ENCODE measurements at places on chromosomes 3 and 15.

DNA sequence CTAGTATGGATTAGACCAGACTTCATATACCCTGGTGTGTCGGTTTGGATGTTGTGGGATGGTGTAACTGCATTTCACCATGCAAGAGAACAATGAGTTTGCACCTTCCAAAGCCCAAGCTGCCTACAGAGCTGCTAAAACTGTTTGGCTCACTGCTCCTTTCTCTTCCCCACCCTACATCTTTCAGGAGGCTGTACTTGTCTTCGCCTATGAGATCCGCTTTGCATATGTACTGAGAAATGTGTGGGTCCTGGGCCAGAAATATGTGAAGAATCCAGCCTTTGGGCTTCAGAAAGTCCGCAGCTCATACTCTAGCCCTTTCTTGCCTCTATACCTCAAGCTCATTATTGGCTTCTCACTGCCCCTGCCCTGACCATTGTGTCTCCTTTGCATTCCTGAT lies 1060.0 kb downstream of the NTRK3 start:
- DNase-seq: no peak

- DNase-seq: no peak
Observed at GRCh38 chr3:133246119-133246518, 153.7 kb upstream of the BFSP2 start.

- no peak for DNase-seq
Observed at GRCh38 chr15:81939604-81940440, 106.0 kb downstream of the MEX3B start.

DNA sequence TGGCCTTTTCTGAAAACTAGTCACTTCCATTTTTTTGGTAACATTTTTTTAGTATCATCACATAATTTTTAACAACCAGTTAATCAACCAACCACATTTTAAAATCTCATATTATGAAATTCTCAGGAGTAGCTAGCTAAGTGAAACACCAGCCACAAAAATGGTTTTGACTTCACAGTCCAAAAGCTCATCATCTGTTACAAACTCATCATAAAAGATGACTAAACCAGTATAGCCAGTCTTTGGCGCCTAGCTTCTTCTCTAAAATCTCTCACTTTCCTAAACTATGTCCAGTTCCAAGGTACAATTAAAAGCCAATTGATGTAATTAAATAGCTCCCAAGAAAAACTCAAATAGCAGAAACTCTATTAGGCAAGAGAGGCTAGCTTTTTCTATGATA lies 88.2 kb upstream of the ZNF385D start:
- no peak for DNase-seq

DNA sequence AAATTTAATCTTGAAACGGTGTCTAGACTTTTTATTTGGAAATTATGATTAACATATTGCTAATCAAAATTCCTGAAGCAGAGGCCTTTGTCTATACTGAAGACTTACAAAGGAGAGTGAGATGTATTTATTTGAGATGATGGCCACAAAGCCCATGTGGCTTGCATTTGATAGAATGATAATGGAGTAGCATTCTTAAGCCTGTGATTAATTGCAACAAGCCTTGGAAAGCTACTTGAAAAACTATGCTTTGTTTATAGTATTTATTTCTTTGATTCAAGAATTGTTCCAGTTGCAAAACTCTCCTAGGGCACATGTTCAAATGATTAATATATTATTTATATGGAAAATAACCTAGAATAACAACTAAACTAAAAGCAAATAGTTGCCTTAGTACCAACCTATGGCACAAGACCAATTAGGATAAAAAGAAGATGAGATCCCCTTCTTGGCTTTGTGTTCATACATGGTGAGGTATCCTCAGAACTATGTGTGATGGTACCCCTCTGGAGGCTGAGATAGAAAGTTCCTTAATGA lies 244.1 kb upstream of the TBL1XR1 start:
- no peak for DNase-seq

DNA sequence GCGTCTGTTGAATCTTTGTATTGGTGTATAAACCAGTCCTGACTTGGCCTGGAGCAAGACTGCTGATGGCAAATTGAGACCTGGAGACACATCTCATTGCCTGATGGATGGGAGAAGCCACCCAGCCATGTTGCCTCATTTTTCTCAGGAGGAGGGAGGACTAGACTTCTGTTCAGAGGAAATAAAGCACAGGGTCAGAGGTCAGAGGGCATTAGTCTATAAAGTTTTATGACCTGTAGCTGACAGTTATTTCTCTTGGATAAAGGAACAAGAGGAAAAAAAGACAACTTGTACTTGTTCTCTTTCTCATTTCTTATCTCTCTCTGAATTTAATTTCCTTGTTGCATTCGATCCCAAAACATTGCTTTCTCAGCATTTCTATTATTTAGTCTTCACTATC lies 775.9 kb downstream of the SQOR start:
- no peak for DNase-seq

DNA sequence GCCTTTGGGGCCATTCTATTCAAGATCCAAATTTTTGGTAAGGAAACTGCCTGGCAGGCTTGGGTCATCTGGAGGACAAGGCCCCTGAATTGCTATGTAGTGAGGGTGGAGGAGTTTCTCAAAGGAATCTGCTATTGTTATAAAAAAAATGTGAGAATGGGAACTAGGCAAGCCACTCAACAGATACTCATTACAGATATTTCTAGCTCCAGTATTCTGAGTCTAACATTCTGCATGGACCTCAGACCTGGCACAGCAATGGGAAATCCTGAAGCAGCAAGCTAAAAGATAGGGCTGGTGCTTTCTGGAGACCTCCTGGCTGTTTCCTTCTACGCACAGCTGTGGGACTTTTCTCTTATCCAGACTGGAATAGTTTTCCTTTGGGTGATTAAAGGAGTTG lies 430.7 kb upstream of the RBMS3 start:
- DNase-seq: no peak

DNA sequence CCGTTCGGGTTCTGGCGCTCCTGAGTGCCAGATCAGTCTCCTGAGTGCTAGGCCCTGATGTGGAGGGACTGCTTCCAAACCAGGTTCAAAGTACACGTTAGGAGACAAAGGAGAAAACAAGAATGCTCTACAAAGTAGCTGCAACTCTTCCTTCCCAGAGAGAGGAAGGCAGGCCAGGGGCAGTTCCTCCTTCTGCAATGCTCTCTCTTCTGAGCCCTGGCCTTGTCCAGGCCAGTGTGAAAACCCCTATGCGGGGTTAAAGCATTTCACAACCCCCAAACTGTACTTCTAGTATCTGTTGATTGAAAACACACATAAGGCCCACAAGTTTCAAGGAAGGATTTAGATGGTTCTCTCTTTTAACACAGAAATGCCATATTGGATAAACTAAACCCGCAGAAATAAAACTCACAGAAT lies 9.7 kb upstream of the CALML4 start:
- no peak for DNase-seq
